Activated CD4-positive, alpha-beta memory T cell treated with anti-CD3 and anti-CD28 coated beads, Interleukin-2, amount 10 ng/mL, durations not matched to agents 7 days and 5 days (primary cell): ENCODE measurements at places on chromosomes 2 and 18.
A peak's percentile ranks its signal among the peaks of the same experiment; 100 is the strongest.

DNA sequence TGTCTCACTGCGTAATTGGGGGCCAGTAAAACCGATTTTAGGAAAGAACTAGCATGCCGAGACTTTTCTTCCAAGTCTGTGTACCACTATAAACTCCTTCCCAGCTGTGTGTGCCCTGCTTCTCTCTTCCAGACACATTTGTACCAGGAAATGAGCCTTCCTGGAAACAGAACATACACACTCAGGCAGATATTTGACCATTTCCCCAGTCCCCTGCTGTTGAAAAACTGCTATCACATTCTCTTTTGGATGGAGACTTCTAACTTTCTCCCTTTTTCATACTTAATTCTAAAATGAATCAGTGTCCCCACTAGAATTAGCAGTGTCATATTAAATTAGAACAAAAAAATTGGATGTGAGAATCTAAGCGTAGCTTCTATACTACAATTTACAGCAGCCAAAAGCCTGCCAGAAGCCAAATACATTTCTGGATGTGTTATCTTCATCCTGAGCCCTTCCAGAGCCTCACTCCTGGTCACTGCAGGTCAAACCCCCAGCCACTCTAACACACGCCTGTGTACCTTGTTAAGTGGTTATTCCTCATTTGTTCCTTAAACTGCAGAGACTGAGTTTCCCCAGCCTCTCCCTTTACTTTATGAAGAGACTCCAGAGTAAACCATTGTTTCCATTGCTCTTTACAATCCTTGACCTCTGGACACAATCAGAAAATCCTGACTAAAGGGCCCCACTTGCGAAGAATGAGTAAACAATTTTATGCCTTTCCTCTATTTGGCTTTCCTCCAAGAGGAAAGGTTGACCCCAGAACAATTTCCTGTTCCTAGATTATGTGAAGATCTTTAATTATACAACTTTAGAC, 20.4 kb downstream of the DSG4 start:
- no peaks in the 10 kb centered on the region for H3K36me3 ChIP-seq
- H3K27ac ChIP-seq: no peak overlapping the region
- H3K27me3 ChIP-seq: no peaks in the 10 kb centered on the region
- DNase-seq: no peak
- no peak overlapping the region for H3K4me3 ChIP-seq
- no peaks in the 10 kb centered on the region for H3K4me1 ChIP-seq

GRCh38 chr2:182456784-182457183, 29.9 kb upstream of the PDE1A start:
- no peak for DNase-seq
- no peak overlapping the region for H3K27ac ChIP-seq
- no peaks in the 10 kb centered on the region for H3K4me1 ChIP-seq
- H3K27me3 ChIP-seq: no peaks in the 10 kb centered on the region
- no peak overlapping the region for H3K4me3 ChIP-seq
- no peaks in the 10 kb centered on the region for H3K36me3 ChIP-seq

DNA sequence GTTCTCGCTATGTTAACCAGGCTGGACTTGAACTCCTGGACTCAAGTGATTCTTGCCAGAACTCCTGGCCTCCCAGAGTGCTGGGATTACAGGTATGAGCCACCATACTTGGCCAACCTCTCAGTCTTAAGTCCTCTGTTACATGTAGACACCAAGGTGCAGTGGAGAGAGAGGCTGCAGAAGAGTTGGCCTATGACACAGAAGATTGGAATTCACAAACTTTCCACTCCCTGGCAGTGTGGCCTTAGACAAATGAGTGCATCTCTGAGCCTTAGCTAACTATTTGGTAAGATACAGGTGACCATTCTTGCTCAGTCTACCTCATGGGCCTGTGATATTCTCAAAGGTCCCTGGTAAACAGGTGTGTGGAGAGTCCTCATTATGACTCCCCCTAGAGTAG, 159.7 kb downstream of the MYCN start:
- no peak for DNase-seq
- H3K27me3 ChIP-seq: no peaks in the 10 kb centered on the region
- no peaks in the 10 kb centered on the region for H3K4me1 ChIP-seq
- H3K4me3 ChIP-seq: no peak overlapping the region
- H3K27ac ChIP-seq: no peak overlapping the region
- H3K36me3 ChIP-seq: no peaks in the 10 kb centered on the region

DNA sequence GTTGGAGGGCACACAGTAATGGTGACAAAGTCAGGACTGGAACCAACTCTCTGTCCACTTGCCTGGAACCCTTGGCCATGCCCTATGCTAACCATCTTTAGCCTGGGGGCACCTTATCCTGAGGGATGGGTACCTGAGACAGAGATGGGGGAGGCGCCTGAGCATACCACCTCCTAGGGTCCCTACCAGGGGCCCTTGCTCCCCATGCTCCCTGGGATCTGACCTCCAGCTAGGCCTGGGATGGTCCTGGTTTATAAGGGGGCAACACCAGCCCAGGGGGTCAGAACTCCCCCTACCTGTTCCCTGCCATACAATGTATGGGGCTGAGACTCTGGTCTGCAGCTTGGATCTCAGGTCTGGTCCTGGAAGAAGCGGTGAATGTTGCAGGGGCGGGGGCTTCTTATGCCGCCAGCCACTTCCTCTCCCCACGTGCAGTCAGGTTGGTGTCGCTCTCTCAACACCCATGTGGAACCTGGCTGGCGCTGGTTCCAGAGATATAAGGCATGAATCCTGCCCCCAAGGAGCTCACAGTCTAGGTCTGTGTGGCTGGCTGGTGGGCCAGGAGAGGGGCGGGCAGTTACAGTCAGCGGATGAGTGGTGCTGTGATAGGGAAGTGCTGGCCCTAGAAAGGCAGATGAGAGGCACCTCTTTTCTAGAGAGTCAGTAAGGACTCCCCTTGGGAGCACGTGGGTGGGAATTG, 3.8 kb upstream of the TOGARAM2 start:
- no peak overlapping the region for H3K27ac ChIP-seq
- peaks cover 7% of the 10 kb centered on the region for H3K4me1 ChIP-seq
- DNase-seq: no peak
- no peaks in the 10 kb centered on the region for H3K36me3 ChIP-seq

GRCh38 chr2:171334171-171334570, 99.6 kb downstream of the METTL8 start:
- H3K27me3 ChIP-seq: no peaks in the 10 kb centered on the region
- H3K4me3 ChIP-seq: no peak overlapping the region
- H3K36me3 ChIP-seq: no peaks in the 10 kb centered on the region
- H3K4me1 ChIP-seq: peaks cover 4% of the 10 kb centered on the region
- no peak overlapping the region for H3K27ac ChIP-seq

- peaks cover 12% of the 10 kb centered on the region for H3K4me1 ChIP-seq
- peak overlapping the region; percentile 75 for H3K27ac ChIP-seq
- H3K27me3 ChIP-seq: no peaks in the 10 kb centered on the region
- H3K36me3 ChIP-seq: peaks cover 4% of the 10 kb centered on the region
- peak; percentile 56 for DNase-seq
- peak overlapping the region; percentile 78 for H3K4me3 ChIP-seq
Observed at GRCh38 chr2:26477126-26477910, 606 bp downstream of the OTOF start.

- H3K36me3 ChIP-seq: peaks cover 93% of the 10 kb centered on the region
- no peaks in the 10 kb centered on the region for H3K27me3 ChIP-seq
- DNase-seq: no peak
- H3K4me3 ChIP-seq: no peak overlapping the region
- peak overlapping the region; percentile 58 for H3K27ac ChIP-seq
Observed at GRCh38 chr2:97727296-97727695, 13.9 kb downstream of the ZAP70 start.

DNA sequence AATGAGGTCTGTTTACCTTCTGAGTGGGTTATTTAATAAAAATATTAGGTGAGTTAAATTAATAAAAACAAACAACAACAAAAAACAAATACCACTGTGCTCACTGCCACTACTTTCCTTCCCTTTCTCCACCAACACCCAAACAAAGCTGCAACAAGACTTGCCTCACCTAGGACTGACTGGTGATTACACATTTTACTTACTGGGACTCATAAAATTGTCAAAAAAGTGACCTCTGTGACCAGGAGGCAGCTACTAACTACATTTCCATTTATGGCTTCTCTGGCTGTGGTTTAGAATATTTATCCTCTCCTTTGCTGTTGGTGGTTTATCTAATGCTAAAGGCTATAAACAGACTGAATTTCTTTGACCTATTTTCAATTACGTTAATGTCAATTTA, 39.8 kb downstream of the EFEMP1 start:
- no peak overlapping the region for H3K4me3 ChIP-seq
- no peaks in the 10 kb centered on the region for H3K36me3 ChIP-seq
- no peak for DNase-seq
- no peaks in the 10 kb centered on the region for H3K4me1 ChIP-seq
- H3K27ac ChIP-seq: no peak overlapping the region

DNA sequence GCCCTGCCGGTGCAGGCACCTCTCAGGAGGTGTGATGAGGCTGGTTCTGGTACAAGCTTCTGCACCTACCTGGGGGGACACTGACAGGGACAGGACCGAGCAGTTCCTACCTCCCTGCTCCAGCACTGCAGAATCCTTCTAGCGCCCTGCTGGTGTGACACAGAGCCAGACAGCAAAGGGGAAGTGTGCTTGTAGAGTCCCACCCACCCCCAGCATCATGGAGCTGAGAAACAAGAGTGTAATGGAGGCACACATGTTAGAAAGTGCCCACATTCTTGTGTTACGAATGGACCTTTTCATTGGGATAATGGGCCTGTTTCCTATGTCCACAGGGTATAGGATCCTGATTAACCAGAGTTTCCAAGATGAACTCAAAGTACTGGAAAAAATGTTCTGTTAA, 38.3 kb downstream of the OXER1 start:
- no peak overlapping the region for H3K27ac ChIP-seq
- H3K27me3 ChIP-seq: no peaks in the 10 kb centered on the region
- peaks cover 5% of the 10 kb centered on the region for H3K36me3 ChIP-seq
